ENCODE measurements at places on chromosomes 1 and 21.

GRCh38 chr1:67893126-67893495, 59.8 kb upstream of the GNG12 start:
- no peak for DNase-seq

- no peak for DNase-seq
These were observed 28.4 kb downstream of the EXTL2 start for GRCh38 chr1:100866041-100866900.

GRCh38 chr1:207812778-207813511, 61.1 kb downstream of the CD46 start:
- DNase-seq: no peak

- no peak for DNase-seq
These were observed 437.3 kb downstream of the PLA2G4A start for GRCh38 chr1:187266051-187266450.

DNA sequence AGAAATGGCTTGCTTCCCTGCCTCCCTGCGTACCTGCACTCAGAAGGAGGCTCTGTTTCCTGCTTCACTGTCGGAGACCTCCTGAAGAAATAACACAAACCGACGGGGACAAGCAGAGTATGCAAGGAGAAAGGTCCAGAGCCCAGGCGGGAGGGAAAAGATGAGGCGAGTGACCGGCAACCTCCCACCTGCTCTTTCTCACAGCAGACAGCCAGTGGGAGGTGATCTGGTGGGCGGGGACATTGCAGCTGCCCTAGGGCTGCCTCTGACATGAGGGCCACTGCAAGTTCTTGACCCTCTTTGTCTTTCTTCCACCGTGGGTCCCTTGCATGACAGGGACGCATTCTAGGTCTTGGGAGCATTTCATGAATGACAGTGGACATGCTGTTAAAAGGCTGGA, 368.2 kb downstream of the CAMTA1 start:
- no peak for DNase-seq

DNA sequence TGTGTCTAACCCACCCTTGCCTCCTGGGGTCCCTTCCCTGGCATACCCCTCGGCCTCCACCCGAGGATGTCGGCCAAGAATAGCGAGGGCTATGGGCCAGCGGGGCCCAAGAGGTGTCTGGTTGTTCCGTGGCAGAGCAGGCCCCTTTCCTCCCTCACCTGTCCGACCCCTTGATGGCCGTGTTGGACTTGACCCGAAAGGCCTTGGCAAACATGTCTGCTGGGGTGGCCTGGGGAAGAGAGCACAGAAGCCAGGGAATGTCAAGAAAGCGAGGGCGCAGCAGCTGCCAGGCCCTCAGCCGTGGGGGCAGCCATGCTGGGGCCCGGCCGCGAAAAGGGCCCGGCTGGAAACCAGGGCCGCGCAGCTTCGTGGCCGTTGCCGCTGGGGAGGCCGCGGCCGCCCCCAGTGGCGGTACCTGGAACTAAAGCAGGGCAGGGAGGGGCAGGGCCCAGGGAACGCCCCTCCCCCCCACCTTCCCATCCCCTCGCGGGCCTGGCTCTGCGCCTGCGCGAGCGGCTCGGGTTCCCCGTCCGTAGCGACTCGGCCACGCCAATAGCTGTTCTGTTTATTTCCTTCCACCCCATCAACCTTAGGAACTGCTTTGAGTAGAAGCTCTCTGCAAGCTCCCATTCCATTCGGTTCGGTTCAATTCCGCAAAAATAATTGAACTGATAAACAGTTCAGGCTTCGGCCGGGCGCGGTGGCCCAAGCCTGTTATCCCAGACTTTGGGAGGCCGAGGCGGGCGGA, at the start of gene EIF2D:
Gene EIF2D, minus strand, starts transcription at position 337 of the 748 bp plus-strand sequence. Its CDS starts 123 bp downstream, at position 214.
- DNase-seq: peak; percentile 43

- no peak for DNase-seq
These were observed 180.9 kb downstream of the PTGER3 start for GRCh38 chr1:70866542-70867264.

DNA sequence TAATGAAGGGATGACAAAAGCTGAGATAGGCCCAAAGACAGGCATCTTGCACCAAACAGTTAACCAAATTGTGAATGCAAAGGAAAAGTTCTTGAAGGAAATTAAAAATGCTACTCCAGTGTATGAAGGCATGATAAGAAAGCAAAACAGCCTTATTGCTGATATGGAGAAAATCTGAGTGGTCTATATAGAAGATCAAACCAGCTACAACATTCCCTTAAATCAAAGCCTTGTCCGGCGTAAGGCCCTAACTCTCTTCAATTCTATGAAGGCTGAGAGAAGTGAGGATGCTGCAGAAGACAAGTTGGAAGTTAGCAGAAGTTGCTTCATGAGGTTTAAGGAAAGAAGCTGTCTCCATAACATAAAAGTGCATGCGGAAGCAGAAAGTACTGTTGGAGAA, 4.3 kb upstream of the ANGEL2 start:
- DNase-seq: no peak

- no peak for DNase-seq
These were observed 1.3 kb downstream of the FCGR2A start for GRCh38 chr1:161506336-161507223.

- no peak for DNase-seq
These were observed 158.7 kb downstream of the NCAM2 start for GRCh38 chr21:21156957-21157356.

DNA sequence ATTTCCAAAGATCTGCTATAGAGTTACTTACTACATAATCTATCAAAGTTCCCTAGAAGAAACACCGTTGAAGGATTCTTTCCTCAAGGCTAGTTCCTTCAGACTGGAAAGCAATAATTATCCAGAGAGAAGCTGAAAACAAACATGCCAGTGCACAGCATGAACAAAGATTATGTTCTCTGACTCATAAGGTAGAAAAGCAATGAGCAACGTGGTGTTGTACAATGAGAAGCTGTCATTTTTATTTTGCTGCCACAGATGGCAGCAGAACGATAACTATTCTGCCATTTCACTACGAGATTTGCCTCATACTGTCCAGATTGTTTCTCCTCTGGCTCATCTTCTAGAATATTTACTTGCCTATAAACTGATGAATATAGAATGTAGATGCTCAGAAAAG, 10.7 kb downstream of the EXTL2 start:
- no peak for DNase-seq

GRCh38 chr1:36555041-36555440, 72.3 kb upstream of the CSF3R start:
- no peak for DNase-seq

DNA sequence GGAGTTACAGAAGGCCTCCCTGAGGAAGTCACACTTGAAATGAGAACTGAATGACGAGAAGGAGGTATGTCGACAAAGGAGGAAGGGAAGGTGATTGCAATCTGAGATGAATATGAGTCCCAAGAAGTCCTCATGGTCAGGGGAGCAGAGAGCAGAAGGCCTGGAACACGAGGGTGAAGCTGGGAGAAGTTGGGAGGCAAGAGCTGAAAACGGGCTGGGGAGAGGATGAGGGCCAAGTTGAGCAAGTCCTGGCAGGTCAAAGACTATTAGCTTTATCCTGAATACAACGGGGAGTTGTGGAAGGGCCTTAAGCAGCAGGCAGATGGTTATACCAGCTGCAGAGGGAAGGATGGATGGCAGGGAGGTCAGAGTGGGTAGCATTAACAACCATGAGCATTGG, 89.5 kb downstream of the KCNJ15 start:
- no peak for DNase-seq

DNA sequence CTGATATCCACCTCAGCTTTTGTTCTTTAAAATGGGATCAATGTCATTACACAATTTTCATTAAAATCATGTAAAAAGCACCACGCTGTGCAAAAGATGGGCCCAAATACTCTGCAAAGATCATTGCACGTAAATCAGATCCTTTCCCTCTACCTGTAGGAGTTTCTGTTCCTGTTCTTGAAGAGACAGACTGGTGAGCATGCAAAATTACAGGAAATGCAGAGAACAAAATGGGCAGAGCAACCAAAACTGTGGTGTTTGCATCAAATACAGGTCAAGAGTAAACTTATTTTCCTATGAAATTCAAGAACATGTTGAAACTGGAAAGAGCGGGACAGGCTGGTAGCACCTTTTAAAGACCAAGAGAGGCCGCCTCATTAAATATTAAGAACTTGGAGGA, 294.9 kb upstream of the ADGRL2 start:
- no peak for DNase-seq

DNA sequence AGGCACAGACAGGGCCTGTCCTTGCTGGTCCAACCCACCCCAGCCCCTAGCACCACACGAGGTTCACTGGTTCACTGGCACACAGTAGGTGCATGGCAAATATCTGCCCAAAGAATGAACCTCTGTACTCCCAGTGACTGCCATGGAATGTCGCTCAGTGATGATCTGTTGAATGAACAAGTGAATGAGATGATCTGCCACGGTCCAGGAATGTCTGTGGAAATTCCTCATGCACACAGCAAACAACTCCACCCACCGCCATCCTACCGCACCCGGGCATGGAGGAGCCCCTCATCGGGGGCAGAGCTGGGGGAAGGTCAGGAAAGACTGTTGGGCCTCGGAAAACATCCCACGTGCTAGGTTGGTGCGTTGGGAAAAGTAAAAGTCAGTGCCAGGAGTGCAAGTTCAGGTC, 1.7 kb downstream of the HSPG2 start:
- no peak for DNase-seq

DNA sequence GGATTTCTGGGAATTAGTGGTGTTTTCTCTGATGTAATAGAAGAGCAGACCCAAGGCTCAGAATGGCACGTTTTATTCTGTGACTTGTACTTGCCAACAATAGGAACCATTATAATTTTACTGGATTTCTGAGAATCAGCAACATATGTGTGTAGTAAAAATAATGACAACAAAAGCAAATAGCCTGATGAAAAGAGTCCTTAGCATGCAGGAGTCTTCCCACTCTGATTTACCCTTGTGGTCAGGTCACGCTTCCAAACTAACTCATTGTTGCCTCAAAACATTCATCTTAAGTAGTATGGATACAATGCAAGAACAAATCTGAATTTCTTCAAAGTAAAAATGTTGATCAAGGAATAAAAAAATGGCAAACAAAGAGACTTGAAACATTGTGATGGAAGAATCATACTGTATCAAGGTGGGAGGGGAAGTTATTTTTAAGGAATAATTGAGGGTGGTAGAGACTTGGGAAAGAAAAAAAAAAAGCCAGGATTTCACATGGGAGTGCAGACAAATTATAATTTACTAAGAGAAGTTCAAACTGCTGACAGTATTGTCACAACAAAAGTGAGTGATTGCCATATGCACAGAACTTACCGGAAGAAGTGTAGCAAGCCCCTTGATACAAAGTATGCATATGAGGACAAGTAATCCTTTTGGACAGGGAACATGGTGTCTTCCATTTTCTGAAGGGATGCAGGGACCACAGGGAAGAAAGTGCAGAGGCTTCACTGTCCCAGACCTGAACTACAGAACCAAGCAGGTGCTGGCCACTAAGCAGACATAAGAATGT, 31.2 kb upstream of the RGL1 start:
- no peak for DNase-seq

GRCh38 chr1:208449951-208450350, 205.8 kb upstream of the PLXNA2 start:
- no peak for DNase-seq

- no peak for DNase-seq
These were observed 36.0 kb downstream of the AHDC1 start for GRCh38 chr1:27567971-27568299.

DNA sequence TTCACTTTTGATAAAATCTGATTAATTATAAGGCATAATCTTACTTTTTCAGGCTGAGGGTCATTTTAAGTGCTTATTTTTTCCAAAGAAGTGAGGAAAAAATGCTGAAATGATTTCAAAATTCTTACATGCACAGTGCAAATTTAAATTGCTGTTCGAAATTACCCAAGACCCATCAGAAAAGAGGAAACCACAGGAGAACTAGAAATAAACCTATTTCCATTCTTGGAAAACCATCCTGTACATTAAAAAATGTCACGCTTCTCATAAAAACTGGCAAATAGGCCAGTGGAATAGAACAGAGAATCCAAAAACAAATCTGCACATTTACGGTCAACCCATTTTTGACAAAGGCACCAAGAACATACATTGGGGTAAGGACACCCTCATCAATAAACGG, 414.9 kb downstream of the SMYD3 start:
- no peak for DNase-seq

GRCh38 chr1:1758692-1759455, 19.4 kb downstream of the NADK start:
- no peak for DNase-seq

- DNase-seq: no peak
These were observed 474.3 kb upstream of the CAMK1G start for GRCh38 chr1:209109001-209109785.

GRCh38 chr1:6724517-6725141, 23.0 kb upstream of the DNAJC11 start:
- DNase-seq: no peak

GRCh38 chr21:44456915-44457736, 1.8 kb downstream of the LRRC3 start:
- DNase-seq: no peak

DNA sequence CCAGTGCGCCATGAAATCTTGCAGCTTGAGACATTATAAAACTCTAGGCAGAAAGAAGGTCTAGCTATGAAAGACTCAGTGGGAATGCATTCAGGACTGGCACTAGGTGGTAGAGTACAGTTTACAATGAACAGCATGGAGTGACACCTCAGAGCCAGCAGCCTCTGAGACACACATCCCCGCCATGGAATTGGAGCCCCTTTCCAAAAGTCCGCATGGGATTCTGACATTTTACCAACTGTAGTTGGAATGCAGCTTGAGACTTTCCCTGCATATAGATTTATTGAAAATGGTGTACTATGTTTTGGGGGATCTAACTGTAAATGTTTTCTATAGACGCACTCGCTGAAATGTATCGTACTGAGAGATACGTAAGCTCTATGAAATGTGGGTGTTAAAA, 116.3 kb downstream of the ZSCAN20 start:
- DNase-seq: no peak

DNA sequence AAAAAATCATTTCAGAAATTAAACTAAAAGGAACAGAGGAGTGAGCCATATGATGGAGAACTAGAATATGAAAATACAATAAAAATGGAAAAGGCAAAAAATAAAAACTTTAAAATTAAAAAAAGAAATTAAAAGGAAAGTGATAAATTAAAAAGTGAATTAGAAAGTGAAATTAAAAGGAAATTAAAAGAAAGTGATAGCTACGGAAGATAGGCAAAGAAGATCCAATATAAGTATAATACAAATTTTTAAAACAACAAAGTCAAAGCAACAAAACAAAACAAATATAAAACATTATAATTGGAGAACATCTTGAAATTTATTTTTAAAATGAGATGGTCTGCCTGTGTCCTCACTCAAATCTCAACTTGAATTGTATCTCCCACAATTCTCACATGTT, 165.8 kb downstream of the GPATCH2 start:
- DNase-seq: no peak

DNA sequence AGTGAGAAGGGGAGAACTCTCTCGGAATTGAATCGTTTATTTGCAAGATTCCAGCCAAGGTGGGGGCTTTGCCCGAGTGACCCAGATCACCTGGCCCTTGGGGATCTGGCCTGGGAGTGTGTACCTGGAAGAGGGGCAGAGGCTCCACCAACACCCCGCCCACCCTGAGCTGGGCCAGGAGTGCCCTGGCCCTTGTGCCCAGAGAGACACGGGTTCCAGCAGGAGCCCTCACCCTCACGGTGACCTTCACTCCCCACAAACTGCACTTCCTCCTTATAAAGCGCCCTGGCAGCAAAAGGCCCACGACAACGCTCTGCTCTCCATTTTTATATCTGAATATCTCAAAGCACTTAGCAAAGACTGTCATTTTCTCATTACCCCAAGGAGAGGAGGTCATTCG, 16.6 kb downstream of the CASZ1 start:
- DNase-seq: no peak

GRCh38 chr1:21175324-21175669, 1.4 kb downstream of the EIF4G3 start:
- DNase-seq: no peak
